ENCODE measurements at places on chromosomes 3 and 15. TPM values are rescaled to one million over a fixed set of nuclear protein-coding genes. Genes with fewer than 3 reads are reported as not detected.

Gene HEG1
- total RNA-seq, result 256 TPM

Gene ACAP2
- total RNA-seq, result 92.3 TPM

Gene CLDN11
- total RNA-seq, result 661 TPM

Gene CYFIP1
- total RNA-seq, result 87.2 TPM

DNA sequence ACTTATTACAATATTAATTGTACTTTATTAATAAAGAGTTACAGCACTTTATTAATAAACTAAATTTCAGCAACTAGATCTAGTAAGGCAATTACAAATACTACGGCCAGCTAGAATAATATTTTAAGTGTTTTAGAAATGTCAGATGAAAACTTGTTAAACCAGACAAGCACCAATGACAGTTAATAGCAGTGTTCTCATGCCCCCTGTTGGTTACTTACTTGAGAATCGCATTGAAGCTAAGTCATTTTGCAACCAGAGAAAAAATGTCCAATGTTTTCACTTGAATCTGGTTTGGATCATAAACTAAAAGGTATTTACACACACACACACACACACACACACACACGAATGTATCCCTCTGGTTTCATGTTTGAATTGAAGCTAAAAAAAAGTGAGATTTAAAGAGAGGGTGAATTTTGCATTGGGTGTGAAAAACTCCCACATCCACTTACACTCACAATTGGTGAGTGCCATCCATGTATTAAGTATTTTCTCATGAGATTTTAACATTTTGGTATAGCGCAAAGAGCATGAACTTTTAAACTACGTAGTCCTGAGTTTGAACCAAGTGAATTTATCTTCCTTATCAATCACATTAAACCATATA, 347.7 kb downstream of the ZBBX start:
- DNase-seq, result peak; percentile 45

GRCh38 chr15:39579487-39580116, 1.3 kb upstream of the THBS1 start:
- DNase-seq, result peak; percentile 87

DNA sequence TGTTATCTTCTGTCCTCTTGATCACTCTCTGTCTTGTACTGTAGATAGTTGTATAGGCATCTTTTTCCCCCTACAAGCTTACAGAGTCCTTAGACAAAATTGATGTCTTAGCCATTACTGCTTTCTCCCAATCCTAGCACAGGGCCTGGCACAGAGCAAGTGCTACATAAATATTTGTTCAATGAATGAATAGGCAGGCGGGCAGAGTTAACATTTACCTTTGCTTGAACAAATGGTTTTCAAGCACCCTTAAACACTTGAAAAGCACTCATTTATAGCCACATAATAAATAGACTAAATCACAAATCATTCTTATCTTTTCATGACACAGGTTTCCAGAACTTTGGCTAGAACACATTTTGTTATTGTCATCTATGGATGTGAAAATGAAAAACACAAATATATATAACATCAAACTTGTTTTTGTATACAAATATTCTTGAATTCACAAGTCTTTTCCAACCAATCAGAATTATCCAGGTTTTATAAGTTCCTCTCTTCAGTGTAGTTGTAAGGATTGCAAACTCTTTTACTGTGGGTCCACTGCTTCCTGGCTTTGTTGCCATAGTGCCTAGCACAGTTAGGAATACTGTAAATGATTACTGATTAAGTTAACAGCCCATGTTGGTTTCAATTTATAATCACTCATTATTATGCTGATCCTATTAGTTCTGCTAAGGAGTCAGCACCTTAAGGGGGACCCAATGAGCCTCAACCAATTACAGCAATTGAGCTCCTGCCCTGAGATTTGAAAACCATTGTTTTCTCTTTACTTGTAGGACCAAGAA, 61.9 kb downstream of the ISL2 start:
- no peak for DNase-seq

DNA sequence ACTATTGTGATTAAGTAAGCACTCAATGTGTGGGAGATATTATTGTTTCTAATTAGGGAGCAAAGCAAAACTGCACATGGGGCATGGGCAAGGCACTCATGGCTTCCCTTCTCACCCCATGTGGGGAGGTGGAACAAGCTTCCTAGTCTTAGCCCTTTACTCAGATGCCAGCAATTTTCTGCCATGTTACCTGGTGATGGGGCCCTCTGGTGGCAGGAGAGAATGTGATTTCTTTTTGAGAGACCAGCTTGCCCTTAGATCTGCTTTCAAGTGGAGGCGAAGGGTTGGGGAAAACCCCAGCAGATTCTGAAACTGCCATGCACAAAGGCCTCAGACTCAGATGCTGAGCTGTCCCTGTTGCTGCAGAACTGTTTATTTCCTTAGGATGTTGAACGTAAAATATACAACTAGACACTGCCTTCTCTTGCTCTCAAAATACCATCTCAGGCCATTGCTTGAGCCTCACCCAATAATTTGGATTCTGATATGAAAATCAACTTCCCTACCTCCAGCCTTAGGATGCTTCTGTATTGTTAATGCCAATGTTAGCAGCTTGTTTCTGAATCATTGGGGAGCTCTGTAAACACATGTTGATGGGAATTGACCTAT, 130.2 kb upstream of the TPRG1 start:
- DNase-seq, result peak; percentile 13

GRCh38 chr15:38229705-38230310, 22.8 kb upstream of the SPRED1 start:
- no peak for DNase-seq

GRCh38 chr15:42036112-42036905, 15.5 kb upstream of the PLA2G4E start:
- DNase-seq, result no peak

DNA sequence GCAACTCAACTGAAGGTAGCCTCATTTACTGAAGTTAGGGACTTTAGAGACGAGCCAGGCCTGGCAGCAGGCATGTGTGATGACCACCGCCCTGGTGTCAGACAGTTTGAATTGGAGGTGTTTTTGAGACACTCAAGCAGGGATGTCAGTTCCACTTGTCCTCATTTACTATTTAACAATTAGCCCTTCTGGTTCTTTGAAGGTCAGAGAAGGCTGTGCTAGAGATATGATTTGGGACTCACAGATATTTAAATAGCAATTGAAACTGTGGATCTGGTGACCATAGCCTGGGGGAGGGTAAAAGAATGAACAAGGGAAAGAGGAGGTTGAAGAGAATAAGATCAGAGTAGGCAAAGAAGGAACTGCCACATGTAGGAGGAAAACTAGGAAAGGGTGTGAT, 74.6 kb downstream of the REC114 start:
- no peak for DNase-seq

- DNase-seq, result no peak
Measured at GRCh38 chr3:157409516-157409915, 27.1 kb upstream of the PTX3 start.

DNA sequence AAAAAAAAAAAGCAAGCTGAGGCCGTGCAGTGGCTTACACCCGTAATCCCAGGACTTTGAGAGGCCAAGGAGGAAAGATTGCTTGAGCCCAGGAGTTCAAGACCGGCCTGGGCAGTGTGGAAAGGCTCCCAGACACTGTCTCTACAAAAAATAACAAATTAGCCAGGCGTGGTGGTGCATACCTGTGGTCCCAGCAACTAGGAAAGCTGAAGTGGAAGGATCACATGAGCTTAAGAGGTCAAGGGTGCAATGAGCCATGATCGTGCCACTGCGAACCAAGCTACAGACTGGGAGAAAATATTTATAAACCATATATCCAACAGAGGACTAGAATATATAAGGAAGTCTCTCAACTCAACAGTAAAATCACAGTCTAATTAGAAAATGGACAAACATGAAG, 10.0 kb downstream of the KLHDC8B start:
- no peak for DNase-seq
